Amniotic epithelial cell (primary cell): ENCODE measurements at places on chromosomes 5 and 9.

- peak; percentile 89 for DNase-seq
Measured at GRCh38 chr5:125607018-125607417, 816.2 kb upstream of the GRAMD2B start.

GRCh38 chr5:112762113-112762810 lies 24.6 kb downstream of the APC start:
- DNase-seq, result peak; percentile 15

- DNase-seq, result no peak
Measured at GRCh38 chr9:35563791-35564197, 41.3 kb upstream of the TESK1 start.

DNA sequence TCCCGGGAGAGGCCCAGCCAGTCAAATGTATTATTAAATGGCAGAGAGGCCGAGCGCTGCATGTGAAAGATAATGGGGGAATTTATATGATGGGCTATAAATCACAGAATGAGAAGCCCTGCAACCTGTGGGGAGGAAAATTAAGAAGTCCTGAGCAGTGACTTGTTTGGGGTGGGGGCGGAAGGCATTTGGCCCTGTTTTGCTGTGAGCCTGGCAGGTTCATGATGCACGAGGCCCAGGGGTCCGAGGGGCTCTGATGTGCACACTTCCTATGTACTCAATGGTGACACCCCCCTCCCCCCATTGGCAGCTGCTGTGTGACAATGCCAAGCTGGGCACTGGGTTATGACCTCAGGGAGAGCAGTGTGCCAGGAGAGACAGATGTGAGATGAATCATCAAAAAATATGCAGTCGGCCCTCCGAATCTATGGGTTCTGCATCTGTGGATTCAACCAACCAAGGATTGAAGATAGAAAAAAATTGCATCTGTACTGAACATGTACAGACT lies 13.7 kb upstream of the DAB2IP start:
- DNase-seq, result peak; percentile 27

DNA sequence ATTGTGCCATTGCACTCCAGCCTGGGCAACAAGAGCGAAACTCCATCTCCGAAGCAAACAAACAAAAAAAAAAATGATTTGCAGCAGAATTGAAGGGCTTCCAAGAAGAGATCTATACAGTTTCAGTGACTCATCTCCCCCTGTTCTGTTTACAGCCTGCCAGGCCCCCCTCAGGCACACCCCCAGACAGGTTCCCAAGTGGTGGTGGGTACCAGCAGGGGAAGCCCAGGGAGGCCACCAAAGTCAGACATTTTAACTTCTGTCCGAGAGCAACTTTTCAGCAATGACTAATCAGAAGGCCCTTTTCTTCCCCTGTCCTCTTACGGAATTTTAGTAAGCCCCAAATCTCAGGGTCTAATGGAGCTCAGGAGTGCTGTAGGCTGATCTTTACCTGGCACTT lies 98.7 kb downstream of the PAX5 start:
- DNase-seq, result no peak

GRCh38 chr9:132583584-132584304 lies 1.3 kb downstream of the BARHL1 start:
- DNase-seq, result no peak

DNA sequence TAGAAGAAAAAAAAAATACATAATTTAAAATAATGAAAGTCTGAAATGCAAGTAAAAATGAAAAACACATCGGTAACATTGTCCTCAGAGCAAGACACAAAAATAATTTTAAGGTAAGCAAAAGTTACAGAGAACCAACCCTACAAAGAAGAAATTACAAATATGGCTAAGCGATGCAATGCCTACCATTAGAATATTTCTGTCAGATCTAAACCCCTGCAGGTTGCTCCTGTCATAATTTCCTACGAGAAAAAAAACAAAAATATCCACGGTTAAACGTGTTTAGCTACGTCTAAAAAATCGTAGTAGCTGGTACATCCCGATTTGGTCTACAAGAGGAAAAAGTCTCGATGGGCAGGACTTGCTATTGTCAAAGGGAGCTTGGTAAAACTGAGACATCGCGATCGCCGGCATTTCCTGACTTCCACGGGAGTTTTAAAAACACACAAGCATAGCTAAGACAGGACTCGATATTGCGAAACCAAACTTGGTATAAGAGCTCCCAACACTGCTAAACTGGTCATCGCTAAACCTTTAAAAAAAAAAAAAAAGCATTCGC lies 1.1 kb upstream of the ANXA2R start:
- DNase-seq, result peak; percentile 88

DNA sequence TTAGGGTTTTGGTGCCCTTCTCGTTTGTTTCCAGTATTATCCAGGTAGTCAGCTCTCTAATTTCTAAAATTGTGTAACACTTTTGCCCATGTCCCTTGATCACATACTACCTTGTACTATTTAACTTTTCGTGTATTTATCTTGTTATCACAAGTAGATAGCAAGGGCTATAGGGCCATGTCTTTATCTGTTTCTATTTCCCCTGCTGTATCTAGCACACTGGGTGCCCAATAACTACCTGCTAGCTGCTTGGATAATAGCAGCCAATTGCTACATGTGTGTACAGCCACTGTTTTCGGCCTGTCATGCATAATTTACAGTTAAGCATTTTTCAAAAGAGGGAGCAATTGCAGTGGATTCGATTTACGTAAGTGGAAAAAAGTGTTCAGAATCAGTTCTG lies 64.8 kb upstream of the TNFAIP8 start:
- DNase-seq, result no peak

- no peak for DNase-seq
Measured at GRCh38 chr5:174755106-174755505, 30.7 kb downstream of the MSX2 start.

DNA sequence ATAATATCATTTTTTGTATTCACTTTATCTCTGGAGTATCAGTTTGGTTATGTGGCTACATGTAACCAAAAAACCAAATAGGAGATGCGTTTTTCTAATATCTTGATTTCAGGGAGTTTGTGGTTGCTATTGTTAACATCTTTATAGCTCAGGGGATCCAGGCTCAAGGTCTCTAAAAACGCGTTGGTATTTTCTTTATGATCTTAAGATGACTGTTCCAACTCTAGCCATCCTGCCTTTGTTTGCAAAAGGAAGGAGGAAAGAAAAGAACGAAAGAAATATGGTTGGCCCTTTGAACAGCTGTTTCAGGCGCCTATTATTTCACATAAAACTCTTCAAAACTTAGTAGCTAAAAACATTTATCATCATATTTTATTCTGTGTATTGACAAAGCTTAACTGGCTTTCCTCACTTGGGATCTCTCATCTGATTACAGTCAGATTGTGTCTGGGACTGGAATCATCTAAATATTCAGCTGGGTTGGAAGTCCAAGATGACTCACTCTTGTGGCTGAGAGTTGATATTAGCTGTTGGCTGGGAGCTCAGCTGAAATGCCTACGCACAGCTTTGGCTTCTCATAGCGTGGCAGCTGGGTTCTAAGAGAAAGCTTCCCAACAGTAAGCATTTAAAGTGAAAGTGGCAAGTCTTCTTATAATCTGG lies 60.1 kb downstream of the FAM174A start:
- DNase-seq, result peak; percentile 95

- peak; percentile 76 for DNase-seq
Measured at GRCh38 chr5:96565582-96566265, 96.5 kb upstream of the CAST start.

- peak; percentile 80 for DNase-seq
Measured at GRCh38 chr5:126360467-126360866, 62.7 kb upstream of the GRAMD2B start.
